ENCODE measurements at places on chromosomes 1 and 21.

DNA sequence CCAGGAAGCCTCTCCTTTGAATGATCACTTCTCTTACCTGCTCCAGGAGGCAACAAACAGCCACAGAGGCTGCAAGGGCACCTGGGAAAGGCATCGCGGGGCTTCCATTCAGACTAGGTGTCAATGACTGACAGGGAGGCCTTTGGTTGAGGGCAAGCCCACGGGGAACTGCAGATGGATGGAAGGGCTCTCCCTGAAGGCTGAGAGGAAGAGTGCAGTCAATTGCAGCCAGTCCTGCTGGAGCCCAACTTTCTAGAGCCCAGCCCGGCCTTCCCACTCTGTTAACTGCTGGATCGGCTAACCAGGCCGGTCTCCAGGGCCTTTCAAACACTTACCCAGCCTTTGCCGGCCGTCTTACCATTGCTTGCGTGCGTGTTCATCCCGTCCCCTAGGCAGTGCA, 89.3 kb downstream of the LACTBL1 start:
- no peaks in the 10 kb centered on the region for H3K27me3 ChIP-seq
- no peak overlapping the region for H3K4me3 ChIP-seq
- H3K36me3 ChIP-seq, result peaks cover 3% of the 10 kb centered on the region
- H3K27ac ChIP-seq, result peak overlapping the region; percentile 31

DNA sequence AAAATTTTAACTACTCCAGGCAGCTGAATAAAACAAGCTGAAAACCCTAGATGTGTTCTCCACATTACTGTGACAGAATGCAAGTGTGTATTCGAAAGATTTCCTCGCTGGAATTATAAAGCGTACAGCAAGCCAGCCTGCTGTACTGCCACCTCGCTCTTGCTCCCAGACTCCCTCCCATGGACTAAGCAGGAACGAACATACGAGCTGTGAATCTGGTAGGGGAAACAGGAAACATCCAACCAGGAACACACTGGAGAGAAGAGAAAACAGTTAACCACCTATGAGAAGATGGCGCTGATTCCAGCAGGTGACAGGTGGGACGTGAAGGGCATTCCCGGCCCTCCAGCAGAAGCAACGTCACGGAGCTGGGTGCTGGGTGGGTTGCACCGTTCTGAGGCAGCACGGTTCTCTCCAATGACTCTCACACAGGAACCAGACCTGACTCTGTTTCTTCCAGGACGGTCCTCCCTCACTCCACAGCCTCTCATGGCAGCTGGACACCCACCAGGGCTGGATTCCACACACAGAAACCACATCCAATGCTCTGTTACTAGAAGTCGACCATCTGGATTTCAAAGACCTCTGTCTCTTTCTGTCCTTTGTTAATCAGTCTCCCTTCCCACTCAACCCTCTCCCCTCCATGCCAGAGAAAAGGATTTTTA, 219.2 kb downstream of the RERE start:
- DNase-seq, result no peak
- H3K27me3 ChIP-seq, result no peaks in the 10 kb centered on the region
- H3K4me1 ChIP-seq, result peaks cover 11% of the 10 kb centered on the region
- peaks cover 3% of the 10 kb centered on the region for H3K36me3 ChIP-seq

DNA sequence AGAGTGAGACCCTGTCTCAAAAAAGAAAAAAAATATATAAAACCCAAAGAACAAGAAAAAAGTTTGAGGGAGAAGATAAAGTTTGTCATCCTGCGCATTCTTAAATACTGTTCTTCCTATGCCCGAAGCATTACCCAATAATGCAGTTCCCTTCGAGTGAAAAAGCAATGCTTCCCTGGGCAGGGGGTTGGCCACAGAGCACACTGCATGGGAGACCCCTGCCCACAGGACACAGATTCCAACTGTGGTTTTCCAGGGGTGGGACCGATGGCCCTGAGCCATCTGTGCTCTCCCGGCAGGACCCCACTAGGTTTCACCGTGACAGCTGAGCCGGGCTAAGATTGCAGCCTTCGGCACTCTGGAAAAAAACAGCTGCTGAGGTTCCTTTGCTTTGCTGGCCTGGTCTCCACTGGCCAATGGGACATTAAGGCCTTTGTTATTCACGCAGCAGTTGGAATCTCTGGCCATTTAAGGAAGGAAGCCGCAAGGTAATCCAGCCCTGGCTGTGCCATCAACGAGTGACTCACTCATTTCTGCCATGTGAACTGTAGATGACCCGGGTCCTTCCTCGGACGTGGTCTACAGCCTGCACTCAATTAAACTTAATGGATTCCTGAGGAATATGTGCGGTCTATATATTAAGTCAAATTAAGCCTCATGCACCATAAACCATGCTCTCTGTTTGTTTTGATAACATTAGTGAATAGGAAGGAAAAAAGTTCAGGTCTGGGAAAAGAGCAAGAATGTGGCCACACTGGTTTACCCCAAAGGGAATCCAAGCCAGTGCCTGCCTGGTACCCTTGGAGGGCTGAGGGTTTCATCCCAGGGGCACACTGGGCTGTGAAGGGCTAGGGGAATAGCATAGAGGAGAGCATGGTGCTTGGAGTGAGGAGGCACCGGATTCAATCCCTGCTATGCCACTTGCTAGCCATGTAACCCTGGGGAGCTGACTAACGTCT, 163.2 kb downstream of the ZBTB18 start:
- no peak overlapping the region for H3K27ac ChIP-seq
- peaks cover 30% of the 10 kb centered on the region for H3K27me3 ChIP-seq
- no peaks in the 10 kb centered on the region for H3K36me3 ChIP-seq
- H3K4me1 ChIP-seq, result no peaks in the 10 kb centered on the region
- no peak overlapping the region for H3K4me3 ChIP-seq

- DNase-seq, result no peak
- H3K4me3 ChIP-seq, result no peak overlapping the region
- H3K27ac ChIP-seq, result no peak overlapping the region
These were observed 44.8 kb downstream of the GPR161 start for GRCh38 chr1:168091720-168092550.

DNA sequence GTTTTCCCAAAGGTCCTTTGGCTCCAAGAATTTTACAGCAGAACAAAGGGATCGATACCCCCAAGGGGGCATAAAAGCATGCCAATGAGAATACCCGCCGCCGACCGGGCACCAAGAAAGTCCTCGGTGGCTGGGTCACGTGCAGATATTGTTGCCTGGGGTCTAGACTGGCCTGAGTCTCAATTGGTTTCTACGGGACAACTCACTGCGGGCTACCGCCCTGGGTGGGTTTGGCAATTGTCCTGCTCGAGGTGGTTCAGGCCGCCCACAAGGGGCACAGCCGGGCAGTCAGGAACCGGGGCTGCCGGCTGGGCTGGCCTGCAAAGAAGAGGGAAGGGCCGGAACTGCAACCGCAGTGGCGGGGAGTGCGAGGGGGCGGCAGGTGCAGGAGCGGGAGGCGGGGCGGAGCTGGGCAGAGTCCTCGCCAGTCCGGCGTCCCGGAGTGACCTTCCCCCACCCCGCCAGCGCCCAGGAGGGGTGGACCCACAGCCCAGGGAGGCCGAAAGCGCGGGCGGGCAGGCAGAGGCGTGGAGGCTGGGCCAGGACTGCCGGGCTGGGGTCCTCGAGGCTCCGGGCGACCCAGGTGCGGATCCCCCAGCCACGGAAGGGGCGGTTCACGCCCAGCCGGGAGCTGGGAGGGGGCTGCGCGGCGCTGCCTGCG, 926 bp upstream of the ATP1B1 start:
- H3K4me3 ChIP-seq, result peak overlapping the region; percentile 82
- H3K4me1 ChIP-seq, result peaks cover 40% of the 10 kb centered on the region
- H3K27me3 ChIP-seq, result no peaks in the 10 kb centered on the region

- H3K4me1 ChIP-seq, result no peaks in the 10 kb centered on the region
- H3K27me3 ChIP-seq, result no peaks in the 10 kb centered on the region
- DNase-seq, result no peak
- no peaks in the 10 kb centered on the region for H3K36me3 ChIP-seq
- no peak overlapping the region for H3K27ac ChIP-seq
These were observed 132.2 kb downstream of the PAPPA2 start for GRCh38 chr1:176595217-176595616.

GRCh38 chr1:191174298-191174697, 696.6 kb upstream of the BRINP3 start:
- H3K36me3 ChIP-seq, result peaks cover 4% of the 10 kb centered on the region
- no peak overlapping the region for H3K27ac ChIP-seq
- no peaks in the 10 kb centered on the region for H3K4me1 ChIP-seq
- no peak overlapping the region for H3K4me3 ChIP-seq
- H3K27me3 ChIP-seq, result no peaks in the 10 kb centered on the region

GRCh38 chr1:247576514-247576913, 11.6 kb upstream of the OR2G2 start:
- no peak overlapping the region for H3K4me3 ChIP-seq
- no peak overlapping the region for H3K27ac ChIP-seq
- no peaks in the 10 kb centered on the region for H3K4me1 ChIP-seq
- DNase-seq, result no peak
- peaks cover 16% of the 10 kb centered on the region for H3K27me3 ChIP-seq

DNA sequence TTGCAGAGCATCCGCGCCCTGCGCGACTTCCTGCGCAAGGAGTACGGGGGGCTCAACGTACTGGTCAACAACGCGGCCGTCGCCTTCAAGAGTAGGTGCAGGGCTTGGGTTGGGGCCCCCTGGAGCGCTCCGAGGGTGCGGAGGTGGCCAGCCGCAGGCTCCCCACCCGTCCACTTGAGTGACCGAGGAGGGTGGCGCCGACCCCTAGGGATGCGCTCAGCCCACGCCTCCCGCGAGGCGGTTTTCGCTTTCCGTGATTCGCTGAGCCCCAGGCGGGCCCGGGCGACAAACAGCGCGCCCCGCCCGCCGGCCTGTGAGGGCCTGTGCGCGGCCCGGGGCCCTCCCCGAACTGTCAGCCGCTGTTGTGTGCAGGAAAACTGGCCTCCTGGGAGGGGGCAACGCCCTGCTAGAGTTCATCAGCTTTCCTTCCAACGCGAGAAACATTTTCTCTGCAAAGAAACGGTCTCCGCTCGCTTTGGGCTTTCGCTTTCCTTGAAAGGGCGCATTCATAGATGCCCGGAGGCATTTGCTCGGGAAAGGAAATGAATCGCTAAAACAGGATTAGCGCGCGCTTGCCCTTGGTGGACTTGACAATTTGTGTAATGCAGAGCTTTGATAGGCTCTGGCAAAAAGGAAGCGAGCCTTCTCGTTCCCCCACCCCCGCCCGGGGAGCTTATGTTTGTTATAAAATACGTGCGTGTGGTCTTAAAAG, 668 bp downstream of the CBR3 start:
- DNase-seq, result no peak
- H3K4me1 ChIP-seq, result peaks cover 13% of the 10 kb centered on the region
- H3K27ac ChIP-seq, result peak overlapping the region; percentile 90
- peaks cover 8% of the 10 kb centered on the region for H3K36me3 ChIP-seq

DNA sequence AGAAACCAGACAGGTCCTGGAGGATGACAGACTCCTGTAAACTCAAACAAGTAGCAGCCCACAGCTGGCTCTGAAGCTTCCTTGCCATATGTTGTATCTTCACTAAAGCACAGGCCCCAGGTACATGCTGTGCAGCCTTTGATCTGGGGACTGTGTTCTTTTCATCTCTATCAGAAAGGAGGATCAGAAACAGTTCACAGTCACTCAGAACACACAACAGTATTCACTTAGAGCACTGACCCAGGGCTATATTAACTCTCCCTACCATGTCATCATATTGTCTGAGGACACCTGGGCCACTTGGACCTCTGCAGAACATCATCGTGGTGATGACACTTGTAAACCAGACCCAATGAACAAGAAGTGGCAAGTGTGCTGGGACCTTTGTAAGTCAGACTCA, 222.0 kb downstream of the SETD4 start:
- H3K27ac ChIP-seq, result no peak overlapping the region
- H3K36me3 ChIP-seq, result no peaks in the 10 kb centered on the region
- DNase-seq, result no peak
- H3K4me3 ChIP-seq, result no peak overlapping the region
- peaks cover 37% of the 10 kb centered on the region for H3K27me3 ChIP-seq
- no peaks in the 10 kb centered on the region for H3K4me1 ChIP-seq

DNA sequence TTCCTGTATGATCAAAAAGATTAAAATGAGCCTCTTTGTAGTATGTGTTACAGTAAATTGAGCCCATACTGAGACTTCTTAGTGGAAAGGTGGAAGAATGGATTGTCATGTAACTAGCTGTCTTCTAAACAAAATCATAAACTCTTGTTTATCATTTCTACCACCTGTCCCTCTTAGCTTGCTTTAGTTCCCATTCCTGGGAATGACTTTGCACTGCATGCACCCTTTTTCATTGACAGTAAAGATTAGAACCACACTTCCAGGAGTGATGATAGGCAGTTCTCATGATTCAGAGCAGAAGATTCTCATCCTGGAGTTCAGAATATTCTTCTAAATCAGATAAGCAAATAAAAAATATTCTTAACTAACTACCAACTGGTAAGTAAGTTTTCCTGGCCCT, 28.0 kb downstream of the DENND2D start:
- H3K36me3 ChIP-seq, result peaks cover 57% of the 10 kb centered on the region
- H3K4me1 ChIP-seq, result no peaks in the 10 kb centered on the region
- peak overlapping the region; percentile 46 for H3K27ac ChIP-seq
- DNase-seq, result no peak
- H3K27me3 ChIP-seq, result no peaks in the 10 kb centered on the region

- H3K27ac ChIP-seq, result no peak overlapping the region
- peaks cover 14% of the 10 kb centered on the region for H3K36me3 ChIP-seq
- H3K4me3 ChIP-seq, result no peak overlapping the region
- H3K4me1 ChIP-seq, result no peaks in the 10 kb centered on the region
- no peaks in the 10 kb centered on the region for H3K27me3 ChIP-seq
These were observed 47.1 kb downstream of the SSX2IP start for GRCh38 chr1:84643183-84643582.

DNA sequence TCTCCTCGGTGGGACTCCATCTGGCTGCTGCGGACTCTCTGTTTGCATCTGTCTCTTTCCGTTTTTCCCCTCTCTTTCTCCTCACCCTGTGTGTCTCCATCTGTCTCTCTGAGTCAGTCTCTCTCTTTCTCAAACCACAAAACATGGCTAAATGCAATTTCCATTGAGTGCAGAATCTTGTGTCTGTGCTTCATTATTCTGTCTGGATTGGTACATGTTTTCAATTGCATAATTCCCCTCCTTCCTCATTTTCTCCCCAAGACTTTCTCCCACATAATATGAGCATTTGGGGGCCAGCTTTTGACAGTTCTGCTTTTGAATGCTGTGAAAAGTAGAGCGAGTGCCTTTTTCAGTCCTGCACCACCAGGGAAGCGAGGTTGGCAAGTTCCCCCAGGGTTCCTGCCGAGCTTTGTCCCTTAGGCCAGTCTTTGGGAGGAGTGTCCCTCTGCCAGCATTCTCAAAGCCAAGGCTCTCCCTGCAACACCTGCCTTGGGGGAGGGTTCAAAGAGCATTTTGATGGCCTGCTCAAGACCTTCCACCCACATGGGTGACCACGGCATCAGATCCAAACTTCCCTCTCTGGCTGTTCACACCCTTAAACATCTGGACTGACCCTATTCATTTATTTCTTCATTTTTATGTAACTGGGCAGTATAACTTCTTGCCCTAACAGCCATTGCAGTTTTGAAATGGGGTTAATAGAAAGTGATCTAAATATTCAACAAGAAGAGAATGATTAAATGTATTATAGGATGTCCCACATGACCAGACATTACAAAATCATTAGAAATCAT, 32.8 kb upstream of the SCMH1 start:
- H3K27me3 ChIP-seq, result peaks cover 32% of the 10 kb centered on the region
- no peaks in the 10 kb centered on the region for H3K4me1 ChIP-seq
- H3K27ac ChIP-seq, result no peak overlapping the region
- H3K36me3 ChIP-seq, result no peaks in the 10 kb centered on the region
- no peak for DNase-seq
